ENCODE measurements at places on chromosomes 13 and 19.

DNA sequence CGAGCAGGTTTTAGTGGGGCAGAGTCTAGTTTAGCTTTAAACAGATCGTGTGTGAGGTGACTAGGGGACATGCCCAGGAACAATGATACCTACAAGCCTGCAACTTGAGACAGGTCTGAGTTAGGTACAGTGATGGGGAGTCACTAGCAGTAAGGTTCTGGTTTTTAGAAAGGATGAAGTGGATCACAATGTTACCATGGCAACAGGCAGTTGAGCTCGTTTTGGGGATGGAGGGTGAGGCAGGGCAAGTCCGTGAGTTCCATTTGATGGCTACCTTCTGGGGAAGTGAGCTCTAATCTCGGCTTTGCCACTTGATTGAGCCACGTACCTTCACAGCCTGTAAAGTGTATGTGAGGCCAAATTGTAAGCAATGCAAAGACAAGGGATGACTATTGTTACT, 76.0 kb upstream of the GTF3A start:
- no peak for DNase-seq

GRCh38 chr19:31350033-31350692, 927 bp upstream of the TSHZ3 start:
- DNase-seq = no peak

GRCh38 chr13:98650396-98651107, 73.6 kb upstream of the STK24 start:
- DNase-seq = no peak

- peak; percentile 25 for DNase-seq
Observed at GRCh38 chr19:42596391-42597072, 1.8 kb upstream of the CEACAM8 start.

DNA sequence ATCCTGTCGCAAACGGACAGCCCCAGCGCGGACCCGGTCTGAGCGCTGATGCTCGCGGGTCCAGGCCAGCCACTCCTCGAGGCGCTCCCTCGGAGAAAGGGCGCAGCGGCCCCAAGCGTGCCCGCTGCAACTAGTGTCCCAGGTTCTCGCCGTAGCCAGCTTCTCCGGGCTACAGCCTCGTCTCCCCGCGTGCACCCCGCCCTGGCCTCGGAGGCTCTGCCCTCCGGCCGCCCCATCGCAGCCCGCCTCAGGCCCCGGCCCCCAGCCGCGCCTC, 487 bp downstream of the FLT1 start:
- no peak for DNase-seq

- no peak for DNase-seq
Observed at GRCh38 chr19:46137915-46138473, 10.0 kb upstream of the IGFL2 start.

- DNase-seq = no peak
Observed at GRCh38 chr19:30791088-30791487, 418.9 kb downstream of the ZNF536 start.

DNA sequence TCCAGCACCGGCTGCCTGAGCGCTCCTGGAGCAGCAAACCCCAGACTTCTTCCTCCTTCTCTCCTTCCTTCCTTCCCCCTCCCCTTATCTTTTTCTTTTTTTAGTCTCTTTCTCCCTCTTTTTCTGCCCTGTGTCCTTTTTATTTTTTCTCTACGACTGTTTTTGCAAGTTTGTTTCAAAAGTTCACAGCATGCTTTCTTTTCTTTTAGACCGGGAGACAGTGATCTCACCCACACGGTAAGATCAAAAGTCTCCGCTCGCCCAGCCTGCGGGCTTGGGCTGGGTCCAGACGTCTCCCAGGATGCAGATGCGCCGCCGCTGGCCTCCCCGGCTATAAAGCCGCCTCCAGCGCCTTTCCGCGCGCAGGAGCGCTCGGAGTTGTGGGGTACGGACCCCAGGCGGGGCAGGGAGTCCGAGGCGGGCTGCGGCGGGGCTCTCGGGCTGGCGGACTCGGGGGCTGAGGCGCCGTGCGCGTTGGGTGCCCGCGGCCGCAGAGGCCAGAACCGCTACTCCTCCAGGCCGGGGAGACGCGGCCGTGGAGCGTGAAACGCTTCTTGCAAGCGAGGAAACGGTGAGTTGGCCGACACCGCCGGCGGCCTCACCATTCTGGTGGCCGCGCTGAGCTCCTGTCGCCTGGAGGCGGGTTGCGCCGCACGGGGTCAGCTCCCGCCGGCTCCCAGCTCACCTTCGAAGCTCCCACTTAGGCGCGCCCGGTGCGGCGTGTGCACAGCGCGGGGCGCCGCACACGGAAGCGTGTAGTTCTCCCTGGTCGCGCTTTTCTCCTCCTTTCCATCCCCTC, 2.0 kb upstream of the TSHZ3 start:
- no peak for DNase-seq

DNA sequence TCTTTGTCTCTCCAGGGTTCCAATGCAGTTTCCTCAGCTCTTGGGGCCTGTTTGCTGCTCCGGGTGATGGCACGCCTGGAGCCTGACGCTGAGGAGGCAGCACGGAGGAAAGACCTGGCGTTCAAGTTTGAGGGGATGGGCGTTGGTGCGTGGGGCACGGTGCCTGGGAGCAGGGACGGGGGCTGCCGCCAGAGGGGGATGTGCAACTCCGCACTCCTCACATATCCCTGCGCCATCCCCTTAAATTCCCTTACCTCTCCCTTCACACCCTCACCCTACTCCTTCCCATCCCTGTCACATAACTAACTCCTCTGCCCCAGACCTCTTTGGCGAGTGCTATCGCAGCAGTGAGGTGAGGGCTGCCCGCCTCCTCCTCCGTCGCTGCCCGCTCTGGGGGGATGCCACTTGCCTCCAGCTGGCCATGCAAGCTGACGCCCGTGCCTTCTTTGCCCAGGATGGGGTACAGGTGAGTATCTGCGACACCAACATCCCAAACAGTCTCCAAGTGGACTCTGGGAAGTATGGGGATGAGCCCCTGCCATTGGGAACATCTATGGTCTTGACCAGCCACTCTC, 31.1 kb downstream of the TRPM4 start:
- DNase-seq = no peak

GRCh38 chr13:39712626-39713025, 57.2 kb downstream of the COG6 start:
- no peak for DNase-seq

- DNase-seq = peak; percentile 27
Observed at GRCh38 chr19:1725100-1726064, 27.9 kb upstream of the ONECUT3 start.

- no peak for DNase-seq
Observed at GRCh38 chr13:108700422-108701170, 71.2 kb downstream of the MYO16 start.

DNA sequence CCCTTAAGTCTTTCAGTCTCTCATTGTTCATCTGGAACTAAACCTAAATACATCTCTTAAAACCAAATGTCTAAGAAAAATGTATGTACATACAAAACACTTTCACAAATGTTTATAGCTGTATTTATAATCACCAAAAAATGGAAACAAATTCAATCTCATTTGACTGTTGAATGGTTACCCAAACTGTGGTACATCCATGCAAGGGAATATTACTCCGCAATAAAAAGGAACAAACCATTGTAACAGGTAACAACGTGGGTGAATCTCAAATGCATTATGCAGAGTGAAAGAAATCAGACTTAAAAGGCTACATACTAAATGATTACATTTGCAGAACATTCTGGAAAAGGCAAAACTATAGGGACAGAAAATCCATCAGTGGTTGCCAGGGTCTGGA, 425.2 kb downstream of the COG6 start:
- no peak for DNase-seq

DNA sequence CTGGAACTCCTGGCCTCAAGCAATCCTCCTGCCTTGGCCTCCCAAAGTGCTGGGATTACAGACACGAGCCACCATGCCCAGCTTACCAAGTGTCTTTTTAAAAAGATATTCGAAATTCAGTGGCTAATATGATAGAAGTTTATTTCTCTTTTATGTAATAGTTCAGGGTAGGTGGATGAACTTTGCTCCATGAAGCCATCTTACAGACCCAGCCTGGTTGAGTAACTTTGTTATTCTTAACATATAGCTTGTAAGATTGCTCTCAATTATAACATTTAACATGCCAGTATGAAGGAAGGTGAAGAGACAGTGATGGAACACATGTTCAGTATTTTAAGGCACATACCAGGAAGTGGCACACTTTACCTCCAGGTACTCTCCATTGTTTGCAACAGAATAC, 42.4 kb downstream of the ZIC2 start:
- no peak for DNase-seq

DNA sequence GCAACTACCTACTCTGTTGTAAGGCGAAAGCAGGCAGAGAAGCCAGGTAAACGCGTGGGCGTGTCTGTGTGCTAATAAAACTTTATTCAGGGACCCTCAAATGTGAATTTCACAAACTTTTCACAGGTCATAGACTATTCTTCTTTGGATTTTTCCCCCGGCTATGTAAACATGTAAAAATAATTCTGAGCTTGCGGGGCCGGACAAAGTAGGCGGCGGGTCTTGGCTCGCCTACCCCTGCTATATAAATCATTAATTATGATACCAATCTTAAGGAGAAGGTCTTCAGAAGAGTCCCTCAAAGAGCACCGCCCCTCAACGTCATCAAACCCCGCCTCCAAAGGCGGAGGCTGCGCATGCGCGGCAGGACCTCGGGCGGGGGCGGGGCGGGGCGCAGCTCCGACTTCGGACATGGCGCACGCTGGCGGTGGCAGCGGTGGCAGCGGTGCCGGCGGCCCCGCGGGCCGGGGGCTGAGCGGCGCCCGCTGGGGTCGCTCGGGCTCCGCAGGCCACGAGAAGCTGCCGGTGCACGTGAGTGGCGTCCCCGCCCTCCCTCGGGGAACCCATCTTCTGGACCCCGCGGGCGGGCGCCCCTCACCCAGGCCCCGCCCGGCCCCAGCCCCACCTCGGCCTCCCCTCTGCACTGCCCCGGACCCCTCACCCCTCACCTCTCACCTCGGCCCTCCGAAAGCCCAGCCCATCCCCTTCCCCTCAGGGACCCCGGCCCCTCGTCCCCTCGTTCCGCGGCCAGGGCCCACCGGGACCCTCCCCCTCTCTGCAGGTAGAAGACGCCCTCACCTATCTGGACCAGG, at the start of gene SIN3B:
Gene SIN3B, plus strand, starts transcription at position 389 of the 812 bp plus-strand sequence. Its CDS starts 23 bp downstream, at position 412.
- peak; percentile 92 for DNase-seq

- no peak for DNase-seq
Observed at GRCh38 chr13:67048084-67048820, 181.9 kb downstream of the PCDH9 start.

All from CD4-positive, alpha-beta T cell treated with Interferon gamma for 1 hour (primary cell).